ENCODE measurements at places on chromosomes 16 and 17.

DNA sequence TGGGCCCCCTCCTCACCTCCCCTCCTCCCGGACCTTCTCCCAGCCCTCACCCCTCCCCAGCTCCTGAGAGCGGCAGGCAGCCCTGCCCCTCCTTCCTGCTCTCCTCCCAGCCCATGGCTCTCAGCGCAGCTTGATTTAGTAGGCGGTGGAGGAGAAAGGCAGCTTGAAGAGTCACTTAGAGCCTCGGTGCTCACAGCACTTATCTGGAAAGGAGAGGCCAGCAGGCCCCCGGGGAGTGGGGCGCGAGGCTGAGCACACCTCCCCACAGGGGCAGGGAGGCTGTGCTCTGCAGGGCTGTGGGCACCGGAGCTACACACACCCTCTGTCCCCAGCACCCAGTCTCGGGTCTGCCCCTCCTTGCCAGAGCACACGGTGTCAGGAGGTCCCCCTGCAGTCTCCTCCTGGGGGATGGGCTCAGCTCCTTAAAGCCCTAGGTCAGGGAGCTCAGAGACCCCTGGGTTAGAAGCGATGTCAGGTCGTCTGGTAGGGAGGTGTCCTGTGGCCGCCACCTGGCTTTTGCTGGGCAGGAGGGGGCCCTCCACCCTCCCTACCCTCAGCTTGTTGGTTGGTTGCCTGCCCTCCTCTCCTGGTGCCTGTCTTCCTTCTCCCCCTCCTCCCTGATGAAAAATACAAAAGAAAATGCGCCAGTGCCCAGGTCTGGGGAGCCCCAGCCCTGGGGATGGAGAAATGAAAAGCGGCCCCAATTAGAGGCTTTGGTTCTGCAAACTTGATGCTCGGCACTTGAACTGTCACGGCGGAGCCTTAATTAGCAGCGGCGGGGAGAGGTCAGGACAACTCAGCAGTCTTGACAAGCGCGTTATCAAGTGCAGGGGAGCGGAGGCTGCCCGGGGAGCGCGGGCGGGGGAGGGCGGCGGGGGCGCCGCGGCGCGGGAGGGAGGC, 151.1 kb upstream of the GSE1 start:
- DNase-seq, result no peak

DNA sequence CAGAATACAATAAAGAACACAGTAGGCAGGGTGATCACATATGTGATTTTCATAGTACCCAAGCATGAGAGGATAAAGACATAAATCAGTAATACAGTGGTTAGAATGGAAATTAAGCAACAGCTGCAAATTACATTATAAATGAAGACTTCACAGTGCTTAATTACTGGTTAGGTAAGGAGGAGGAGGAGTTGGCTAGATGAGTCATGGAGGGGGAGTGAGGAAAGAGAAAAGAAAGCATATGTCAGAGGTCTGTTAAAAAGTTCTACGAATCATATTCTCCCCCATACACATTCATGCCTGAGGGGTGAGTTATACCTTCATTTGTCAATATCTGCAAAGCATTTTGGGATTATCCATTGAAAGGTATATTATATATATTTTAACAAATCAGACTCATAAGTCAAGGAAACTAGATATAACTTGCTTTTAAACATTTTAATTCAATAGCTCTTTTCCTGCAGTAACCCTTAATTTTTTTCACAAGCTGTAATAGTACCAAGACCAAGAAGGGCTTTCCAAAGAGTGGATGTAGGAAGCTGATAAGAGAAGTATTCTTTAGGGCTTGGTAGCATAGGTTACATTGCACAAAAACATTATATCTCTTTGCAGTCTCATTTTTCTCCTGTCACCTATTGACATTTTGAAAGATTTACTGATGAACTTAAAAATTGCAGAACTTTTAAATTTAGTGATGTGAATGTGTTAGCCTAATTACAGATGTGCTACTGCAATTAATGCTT, 99.3 kb downstream of the STXBP4 start:
- no peak for DNase-seq

DNA sequence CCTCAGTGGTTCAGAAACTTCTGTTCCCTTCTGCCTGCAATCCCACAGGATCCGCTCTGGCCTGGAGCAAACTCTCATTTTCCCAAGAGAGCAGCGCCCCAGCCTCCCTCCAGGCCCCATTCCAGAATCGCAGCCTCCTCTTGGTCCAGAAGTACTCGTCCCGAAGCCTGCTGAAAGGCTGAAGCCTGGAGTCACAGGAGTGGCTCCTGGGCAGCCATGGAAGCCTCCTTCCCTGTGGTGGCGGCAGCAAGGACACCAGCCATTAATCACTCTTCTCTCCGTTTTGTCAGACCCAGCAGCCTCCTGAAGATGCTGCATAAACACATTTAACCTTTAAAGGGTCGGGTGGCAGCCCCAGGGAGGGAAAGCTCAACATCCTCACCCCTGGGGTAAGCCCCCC, 66.9 kb upstream of the TNRC6C start:
- DNase-seq, result no peak

- no peak for DNase-seq
Measured at GRCh38 chr16:84348386-84348888, 19.9 kb upstream of the ATP2C2 start.

GRCh38 chr17:83154311-83155127, 75.1 kb downstream of the METRNL start:
- no peak for DNase-seq

DNA sequence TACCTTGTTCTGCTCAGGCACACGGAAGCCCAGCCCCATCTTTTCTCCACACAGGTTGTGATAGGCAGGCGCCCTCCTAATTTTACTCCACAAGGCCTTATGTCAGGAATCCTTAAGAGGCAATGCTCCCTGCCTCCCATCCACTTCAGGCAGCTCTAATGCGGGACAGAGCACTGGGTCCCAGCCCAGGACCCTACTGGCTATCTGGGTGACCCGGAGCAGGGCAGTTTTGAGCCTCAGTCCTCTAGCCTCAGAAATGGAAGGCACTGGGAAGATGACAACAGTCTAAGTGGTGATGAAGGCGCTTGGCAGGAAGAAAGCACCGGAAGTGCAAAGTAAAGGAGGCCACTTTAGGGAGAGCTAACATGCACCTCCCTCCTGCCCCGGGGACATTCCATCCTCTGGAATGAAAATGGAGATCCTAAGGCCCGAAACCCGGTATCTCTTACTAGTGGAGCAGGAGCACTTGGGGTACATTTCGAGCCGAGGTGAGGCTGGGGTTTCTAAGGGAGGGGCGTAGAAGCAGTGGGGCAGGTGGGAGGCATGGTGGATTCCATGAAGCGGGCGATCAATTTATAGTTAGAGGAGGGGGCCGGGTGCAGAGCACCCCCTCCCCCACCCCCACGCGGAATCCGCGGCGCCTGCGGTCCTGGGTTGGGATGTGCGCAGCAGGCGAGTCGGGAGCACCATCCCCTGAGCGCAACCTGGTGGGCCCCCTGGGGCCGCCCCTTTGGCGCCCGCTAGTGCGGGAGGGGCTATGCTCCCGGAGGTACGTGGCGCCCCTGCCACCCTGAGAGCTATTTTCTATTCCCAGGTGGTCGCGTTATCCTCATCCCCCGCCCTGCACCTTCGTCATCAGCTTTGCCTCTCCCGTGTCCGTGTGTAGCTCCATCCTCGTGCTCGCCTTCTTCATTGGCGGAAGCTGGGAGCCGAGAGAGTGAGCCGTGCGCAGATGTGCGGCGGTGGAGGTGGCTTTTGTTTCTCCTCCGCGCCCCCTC, 4.9 kb downstream of the MT1F start:
- DNase-seq, result peak; percentile 33

DNA sequence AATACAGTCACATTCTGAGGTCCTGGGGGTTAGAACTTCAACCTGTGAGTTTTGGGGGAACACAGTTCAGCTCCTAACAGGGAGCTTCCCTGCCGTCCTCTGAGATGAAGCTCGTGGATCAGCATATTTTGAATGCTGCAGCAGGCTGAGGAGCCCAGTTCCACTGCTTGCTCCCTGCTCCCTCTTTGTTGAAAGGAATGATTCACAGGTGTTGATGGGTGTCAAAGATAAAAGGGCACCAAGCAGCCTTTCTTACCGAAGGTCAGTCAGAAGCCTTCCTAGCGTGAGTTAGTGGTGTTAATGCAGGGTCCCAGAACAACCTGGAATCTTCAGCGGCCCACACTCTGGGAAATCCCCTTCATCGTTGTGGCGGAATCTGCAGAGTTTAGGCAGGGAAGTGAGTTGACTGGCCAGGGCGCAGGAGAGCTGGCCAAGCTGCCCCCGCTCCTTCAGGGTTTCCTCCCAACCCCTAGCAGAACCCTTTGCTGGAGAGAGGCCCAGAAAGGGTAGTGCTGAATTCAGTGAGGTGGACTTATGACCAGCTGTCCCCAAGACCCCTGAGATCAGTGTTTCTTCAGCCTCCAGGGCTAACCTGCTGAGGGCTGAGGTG, 114.8 kb downstream of the GNAO1 start:
- DNase-seq, result no peak

DNA sequence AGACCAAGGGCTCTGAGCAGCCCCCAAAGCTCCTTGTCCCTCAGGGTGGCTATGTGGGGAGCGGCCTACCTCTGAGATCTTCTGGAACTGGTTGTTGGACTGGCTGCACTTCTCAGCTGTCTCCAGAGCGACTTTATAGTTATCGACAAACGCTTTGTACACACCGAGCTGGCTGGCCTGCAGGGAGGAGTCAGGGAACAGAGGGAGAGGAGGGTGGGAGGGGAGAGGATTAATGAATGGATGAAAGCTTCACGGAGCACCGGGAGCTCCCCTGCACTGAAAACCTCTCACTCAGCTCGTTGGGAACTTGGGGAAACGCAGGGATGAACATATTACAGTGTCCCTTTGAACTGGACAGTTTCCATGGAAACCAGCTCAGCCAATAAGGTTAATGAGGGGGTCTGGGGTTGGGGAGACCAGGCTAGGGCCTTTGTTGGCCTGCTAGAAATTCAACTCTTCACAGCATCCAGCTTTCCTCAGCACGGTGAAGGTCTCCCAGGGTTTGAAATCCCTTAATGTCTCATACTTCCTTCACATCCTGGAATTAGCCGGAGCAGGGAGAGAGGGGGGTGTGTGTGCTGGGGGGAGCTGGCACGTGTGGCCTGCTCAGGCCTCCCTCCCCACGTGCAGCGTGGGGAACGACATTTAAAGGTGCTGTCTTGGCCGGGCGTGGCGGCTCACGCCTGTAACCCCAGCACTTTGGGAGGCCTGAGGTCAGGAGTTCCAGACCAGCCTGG, 86.7 kb downstream of the TIMM22 start:
- DNase-seq, result no peak

DNA sequence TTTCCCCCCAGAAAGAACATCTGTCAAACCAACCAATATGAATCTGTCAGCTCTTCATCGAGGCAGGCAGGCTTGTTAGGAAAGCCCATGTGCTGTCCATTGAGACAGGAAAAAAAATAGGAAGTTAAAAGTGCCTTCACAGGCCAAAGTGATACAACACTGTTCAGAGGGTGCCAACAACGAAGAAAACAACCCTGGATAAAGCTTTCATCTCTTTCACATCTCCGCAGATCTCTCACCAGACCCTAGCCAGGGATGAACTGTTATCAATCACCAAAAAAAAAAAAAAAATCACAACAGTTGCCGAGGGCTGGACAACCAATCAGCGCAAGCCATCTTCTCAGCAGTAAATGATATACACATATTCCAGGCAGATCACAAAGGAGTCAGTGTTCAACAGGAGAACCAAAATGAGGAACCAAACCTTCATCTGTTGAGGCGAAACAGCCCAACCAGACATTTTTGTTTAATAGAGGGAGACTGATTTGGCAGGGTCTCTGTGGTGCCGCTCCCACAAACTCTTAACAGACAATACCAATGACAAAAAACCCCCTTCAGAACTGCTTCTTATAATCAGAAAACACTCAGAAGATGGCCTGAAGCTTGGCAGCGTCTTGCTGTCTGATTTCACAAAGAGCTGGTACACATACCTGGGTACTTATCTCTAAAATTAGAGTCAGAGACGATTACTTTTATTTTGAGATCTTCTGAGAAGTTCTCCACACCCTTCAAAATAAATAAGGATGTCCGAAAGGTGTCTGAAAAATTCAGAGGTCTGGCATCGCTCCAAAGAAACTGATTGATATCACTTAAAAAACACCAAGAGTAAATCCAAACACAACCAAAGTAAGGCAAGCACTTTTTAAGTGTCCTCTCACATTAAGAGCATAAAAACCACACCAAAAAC, 1.8 kb downstream of the MAP3K14 start:
- DNase-seq, result no peak

GRCh38 chr17:45302649-45303173, 14.1 kb downstream of the MAP3K14 start:
- DNase-seq, result no peak

GRCh38 chr16:1771188-1771863, at the start of gene NME3:
Gene NME3 (minus strand): TSS chr16:1771543. CDS start chr16:1771534, 9 bp downstream.
- DNase-seq, result peak; percentile 77

GRCh38 chr16:88616320-88616719, 22.1 kb upstream of the IL17C start:
- no peak for DNase-seq

- no peak for DNase-seq
Measured at GRCh38 chr17:78332991-78333390, 26.9 kb downstream of the SOCS3 start.

DNA sequence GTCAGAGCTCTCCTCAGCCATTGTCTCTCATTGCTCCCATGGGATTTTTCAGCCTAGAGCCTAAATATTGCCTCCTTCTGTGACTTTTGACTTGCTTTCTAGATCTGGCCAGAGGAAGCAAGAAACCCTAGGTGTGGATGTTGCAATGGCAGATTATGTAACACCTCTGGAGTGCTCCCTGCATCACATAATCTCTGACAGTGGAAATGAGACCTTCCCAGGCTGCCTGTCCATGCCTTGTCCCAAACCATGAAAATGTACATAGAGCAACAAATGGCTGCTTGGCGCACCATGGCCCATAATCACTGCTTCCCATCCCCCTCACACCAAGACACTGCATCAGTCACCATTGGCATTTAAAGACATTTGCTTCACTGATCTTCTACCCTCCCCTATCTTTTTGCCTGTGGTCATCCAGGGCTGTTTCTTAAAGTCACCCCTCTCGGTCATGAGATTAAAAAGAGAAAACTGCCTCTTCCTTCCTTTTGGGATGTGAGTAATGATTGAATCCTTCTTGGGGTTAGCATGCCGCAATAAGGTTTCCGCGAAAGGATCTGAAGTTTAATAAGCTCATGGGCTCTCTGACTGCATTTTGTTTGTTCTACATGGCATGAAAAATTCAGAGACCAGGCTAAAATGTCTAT, 34.2 kb upstream of the CCL2 start:
- DNase-seq, result no peak

GRCh38 chr17:73703917-73704316, 59.7 kb upstream of the SDK2 start:
- no peak for DNase-seq

DNA sequence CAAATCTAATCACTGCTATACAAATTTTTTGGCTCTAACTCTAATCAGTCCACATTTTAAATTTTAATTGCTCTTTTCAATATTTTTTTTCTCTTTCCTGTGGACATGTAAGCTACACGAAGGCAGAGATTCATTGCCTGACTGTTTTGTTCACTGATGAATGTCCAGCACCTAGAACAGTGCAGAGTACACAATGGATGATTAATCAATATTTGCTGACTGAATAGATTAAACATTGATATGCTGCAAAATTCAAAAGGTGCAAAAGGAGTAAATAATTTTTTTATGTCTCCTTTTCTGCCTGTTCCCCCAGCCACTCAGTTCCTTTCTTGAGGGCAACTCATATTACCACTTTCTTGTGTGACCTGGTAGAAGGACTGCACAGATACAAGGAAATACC, 32.8 kb downstream of the SCNN1B start:
- DNase-seq, result no peak

GRCh38 chr17:41049110-41049509, 2.0 kb upstream of the KRTAP2-1 start:
- no peak for DNase-seq

Measured in T-helper 1 cell (primary cell).